ENCODE measurements at places on chromosomes 5 and 9.

DNA sequence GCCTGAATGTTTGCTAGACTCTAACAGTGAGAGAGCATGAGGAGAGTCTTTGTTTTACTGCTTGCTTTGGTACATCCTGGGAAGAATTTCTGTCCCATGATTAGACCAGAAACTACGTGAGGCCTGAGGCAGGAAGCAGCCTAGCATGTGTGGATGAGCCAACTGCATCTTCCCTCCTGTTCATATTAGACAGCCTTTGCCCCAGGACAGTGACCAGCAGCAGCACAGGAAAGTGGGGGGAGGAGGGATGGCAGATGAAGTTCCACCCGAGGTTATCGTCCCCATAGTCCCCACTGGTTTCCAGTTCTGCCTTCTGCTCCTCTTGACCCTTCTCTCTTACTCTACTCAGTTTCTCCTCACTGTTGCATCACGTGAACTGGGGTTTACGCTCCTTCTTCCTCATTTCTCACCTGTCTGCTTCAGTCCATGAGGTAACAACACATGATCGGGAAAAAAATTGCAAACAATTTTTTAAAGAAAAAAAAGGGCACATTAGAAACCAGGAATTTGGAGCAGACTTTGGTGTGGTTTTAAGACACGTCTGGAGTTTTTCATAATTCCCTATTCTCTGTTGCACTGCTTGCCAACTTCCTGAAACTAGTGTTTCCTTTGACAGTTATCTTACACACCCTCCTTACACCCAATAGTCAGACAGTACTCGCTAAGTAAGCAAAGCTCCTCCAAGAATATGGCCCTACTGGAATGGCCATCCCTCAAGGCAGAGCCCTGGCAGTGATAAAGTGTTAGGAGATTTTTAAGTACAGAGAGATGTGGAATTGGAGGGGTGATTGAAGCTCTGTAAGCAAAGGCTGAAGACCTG is 84.1 kb downstream of the SNX18 start:
- DNase-seq = no peak

- no peak for DNase-seq
These were observed 190.9 kb downstream of the ICE1 start for GRCh38 chr5:5613261-5613990.

- no peak for DNase-seq
These were observed 32.3 kb downstream of the PRRX2 start for GRCh38 chr9:129697656-129698253.

- DNase-seq = no peak
These were observed 124.1 kb upstream of the STC2 start for GRCh38 chr5:173452119-173452905.

- DNase-seq = no peak
These were observed 656.5 kb downstream of the TLE1 start for GRCh38 chr9:81032831-81033230.
